ENCODE measurements at places on chromosomes 4 and X.

DNA sequence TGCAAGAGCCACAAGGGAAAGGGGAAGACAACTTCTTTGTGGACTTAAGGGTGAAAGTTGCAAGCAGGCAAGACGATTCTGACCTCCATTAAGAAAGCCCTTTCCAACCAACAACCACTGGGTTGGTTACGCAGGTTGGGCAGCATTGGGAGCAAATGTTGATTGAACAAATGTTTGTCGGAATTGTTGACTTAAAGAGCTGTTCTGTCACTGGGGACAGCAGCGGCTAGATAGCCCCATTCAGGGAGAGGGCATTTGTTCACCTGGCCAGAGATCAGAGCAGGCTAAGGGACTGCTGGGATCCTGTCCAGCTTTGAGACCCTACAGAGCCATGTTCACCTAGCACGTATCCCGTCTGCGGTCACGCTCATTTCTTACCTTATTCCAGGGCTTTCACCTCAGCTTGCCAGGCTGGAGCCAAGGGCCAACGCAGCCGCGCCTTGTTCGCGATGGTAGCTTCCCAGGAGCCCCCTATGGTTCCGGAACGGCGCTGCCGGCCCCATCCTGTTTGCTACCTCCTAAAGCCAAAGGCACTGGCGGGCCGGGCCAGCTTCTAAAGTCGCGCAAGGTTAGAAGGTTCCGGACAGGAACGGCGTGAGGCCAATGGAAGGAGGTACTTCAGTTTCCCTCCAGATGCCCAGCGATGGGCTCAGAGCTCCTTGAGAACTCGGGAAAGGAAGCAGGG is 24.6 kb downstream of the F9 start:
- DNase-seq, result peak; percentile 36

DNA sequence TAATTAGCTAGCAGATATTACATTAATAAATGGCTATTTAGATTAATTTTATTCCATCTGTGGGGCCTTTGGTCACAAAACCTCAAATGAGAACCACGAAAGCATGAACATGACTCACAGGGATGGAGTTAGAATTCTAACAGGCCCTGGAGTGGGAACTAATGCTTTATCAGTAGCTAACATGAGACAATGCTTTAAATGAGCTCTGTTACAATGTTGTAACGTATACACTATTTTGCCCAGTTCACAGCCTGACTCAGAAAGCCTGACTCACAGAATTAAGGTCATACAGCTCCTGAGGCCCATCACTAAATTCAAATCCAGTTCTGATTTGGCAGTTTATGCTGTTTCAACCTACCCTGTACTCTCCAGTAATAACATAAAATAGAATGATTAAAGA is 23.2 kb downstream of the VEGFC start:
- no peak for DNase-seq

GRCh38 chr4:155571184-155571944 is 95.3 kb upstream of the GUCY1A1 start:
- DNase-seq, result no peak

GRCh38 chr4:78345237-78345636 is 206.3 kb upstream of the ANXA3 start:
- no peak for DNase-seq

- DNase-seq, result no peak
Measured at GRCh38 chr4:143555676-143556075, 42.2 kb downstream of the SMARCA5 start.

GRCh38 chrX:53332204-53332603 is 50.8 kb upstream of the IQSEC2 start:
- no peak for DNase-seq

- peak; percentile 51 for DNase-seq
Measured at GRCh38 chr4:63728480-63729177, 680.6 kb downstream of the TECRL start.

DNA sequence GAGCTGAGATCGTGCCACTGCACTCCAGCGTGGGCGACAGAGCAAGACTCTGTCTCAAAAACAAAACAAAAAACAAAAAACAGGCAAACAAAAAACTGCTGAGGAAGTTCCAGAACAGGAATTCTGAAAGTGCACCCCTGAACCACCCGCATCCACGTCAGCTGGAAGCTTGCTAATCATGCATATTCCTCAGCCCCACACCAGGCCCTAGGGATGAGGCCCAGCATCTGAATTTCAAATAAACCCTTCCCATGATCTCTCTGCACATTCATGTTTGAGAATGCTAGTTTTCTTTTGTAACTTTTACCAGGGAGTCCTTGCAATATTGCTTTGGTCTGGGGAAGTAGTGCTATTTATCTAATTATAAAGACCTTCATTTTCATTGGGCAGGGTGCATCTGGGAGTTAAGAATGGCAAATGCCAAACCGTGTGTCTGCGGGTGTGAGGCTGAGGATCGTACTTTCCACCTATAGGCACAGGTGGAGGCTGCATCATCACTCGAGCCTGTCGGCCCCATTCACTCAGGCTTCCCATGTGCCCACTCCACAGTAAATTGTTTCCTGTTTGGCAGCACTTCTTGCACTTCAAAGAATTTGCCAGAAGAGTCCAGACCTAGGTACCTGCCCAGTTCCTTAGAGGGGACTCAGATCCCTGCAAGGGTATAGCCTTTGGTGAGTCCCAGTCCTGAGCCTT is 23.6 kb downstream of the CCKAR start:
- no peak for DNase-seq

DNA sequence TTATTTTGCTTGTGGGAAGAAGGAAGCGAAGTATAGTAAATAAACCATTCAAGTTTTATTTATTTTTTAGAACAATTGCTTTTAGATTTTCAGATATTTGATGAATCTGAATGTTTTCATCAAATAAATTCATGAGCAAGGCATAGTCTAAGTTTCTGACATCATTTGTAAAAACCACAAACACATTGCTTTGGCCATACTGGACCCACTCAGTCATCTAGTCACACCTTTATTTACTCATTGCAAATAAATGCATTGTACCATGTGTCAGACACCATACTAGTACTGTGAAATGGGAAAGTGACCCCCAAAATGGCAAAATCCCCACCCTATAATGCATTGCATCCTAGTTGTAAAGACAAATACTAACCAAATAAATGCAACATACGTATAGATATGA is 449.1 kb upstream of the SMIM31 start:
- no peak for DNase-seq

- DNase-seq, result no peak
Measured at GRCh38 chrX:24372021-24372763, 11.8 kb downstream of the SUPT20HL1 start.

DNA sequence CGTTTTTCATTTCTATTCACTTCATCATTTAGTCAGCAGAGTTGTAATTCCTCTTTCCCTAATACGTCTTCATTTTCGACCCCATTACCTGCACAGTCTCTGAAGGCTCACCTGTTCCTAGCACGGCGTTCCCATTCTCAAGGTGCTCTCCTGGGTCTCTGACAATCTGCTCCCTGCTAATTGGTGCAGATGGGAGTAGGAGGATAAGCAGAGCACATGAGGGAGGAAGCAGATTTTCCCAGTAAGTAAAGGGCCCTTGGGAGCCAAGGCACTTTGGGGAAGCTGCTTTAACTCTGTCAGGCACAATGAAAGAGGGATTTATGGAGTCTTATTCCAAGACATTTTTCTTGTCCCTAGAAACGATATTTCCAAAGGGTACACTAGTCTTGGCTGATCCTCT is 466.4 kb downstream of the STIM2 start:
- DNase-seq, result no peak

GRCh38 chr4:26786916-26787315 is 73.7 kb upstream of the STIM2 start:
- no peak for DNase-seq

DNA sequence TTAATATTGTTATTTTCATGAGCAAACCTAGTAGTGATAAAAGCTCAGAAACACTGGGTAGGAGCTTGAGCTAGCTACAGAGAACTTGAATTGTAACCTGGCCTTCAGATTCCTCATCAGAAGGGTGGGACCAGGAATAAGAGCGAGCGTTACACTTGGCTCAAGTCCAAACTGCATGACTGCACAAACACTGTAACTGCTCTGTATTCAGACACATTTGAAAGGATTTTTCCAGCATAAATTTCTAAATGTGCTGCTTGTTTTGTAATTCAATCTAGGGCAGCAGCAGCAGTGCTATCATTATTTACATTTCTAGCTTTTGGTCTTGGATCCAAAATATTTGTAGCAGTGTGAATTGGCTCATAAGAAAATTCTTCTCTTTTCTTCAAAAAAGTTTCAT is 133.0 kb upstream of the TMLHE start:
- DNase-seq, result no peak

DNA sequence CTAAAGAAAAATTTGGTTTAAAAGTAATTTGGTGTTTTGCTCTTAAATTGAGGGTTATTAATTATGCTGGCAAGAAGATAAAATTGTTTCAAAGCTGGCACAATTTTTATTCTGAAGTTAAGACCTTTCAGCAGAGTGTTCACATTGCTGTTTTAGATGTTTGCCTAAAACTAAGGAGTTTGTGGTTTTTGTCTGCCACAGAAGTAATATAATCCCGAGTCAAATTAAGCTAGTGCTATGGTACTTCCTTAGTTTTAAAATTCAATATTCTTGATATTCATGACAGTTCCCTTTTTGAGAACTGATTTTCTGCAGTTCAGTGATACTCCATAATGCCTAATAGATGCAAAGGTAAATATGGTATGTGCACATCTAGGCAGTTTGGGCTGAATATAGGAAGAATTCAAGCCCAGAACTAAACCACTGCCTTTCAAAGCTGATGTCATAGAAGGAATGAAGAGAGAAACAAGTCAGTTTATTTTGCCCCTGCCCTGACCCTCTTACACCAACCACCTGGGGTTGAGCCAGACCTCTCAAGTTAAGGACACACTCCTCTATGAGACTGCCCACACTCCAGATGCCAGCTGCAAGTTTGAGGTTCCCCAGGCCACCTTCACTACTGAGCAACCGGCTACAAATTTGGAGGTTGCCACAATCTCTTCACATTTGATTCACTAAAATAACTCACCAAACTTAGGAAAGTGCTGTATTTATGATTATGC is 32.1 kb upstream of the VEGFC start:
- no peak for DNase-seq

GRCh38 chr4:77232653-77233052 is 75.6 kb downstream of the CCNG2 start:
- DNase-seq, result no peak

DNA sequence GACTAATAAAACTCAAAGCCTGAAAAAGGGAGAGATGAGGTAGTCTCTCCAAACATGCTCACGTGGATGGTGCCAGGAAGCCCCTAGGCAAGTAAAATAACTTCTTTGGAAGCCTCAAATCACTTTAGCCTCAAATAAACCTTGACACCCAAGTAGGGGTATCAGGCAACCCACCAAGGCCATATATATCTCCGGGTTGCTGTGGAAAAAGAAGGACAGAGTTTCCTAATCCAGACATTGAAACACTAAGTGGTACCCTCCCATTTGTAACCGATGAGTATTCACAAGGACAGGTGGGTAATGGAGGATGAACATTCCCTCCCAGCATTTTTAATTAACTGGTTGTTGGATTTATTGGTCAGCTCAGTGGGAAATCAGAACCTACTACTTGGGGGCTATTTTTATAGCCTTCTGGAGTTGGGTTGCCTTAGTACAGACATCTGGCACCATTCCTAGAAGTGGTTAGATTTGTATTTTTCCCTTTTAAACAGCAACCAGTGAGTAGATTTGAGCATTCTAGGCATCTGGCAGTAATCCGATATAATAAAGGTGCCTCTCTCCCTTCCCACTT is 87.7 kb downstream of the GPC3 start:
- no peak for DNase-seq

GRCh38 chrX:132615391-132616131 is 126.7 kb upstream of the MBNL3 start:
- peak; percentile 57 for DNase-seq

DNA sequence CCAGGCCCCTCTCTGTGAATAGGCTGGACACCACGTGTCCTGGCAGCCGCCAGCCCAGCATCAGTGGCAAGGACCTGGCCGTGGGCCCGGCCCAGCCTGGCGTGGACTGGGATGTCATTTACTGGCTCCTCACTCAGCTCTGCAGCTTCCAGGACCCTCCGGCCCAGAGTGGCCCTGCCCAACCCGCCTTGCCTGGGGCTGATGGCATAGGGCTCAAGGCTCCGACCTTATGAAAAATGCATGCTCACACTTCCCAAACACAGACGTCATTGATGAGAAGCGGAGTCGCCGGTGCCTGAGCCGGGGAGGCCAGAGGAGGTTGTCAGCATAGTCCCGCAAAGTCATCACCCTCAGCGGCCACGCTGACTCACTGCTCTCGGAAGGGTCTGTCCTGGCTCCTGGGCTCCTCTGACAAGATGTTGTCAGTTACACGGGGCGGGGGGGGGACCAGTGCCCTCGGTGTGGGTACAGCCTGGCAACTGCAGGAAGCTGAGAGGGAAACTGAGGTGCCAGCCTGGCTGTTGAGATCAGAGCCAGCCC is 14.3 kb downstream of the CFAP99 start:
- DNase-seq, result peak; percentile 30

DNA sequence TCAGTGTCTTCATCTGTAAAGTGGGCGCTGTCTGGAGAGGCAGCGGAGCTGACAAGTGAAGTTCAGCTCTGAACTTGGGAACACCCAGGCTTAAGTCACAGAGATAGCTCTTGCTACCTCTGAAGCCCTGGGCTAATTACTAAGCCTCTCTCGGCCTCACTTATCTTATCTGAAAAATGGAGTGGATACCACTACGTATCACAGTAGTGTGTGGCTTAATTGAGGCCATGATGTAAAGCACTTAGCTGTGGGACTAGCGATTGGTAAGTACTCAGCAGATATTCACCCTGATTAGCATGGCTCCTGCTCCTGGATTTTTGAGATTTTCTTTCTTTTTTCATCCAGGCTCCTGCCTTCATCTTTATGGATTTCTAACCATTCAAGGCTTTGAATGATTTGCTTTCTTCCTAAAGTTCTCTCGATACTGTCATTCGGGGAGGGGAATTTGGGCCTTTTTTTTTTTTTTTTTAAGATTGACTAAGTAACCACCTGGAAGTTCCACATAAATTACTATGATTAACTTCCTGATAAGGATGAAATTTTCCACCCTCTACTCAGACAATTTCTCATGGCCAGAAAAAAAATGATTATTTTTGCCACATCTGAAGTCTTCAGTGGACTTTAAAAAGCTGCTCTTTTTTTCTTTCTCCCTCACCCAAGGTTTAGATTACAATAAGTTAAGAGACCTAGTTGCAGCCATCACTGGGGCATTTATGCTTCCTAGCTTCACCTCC is 17.1 kb downstream of the LDB2 start:
- no peak for DNase-seq

DNA sequence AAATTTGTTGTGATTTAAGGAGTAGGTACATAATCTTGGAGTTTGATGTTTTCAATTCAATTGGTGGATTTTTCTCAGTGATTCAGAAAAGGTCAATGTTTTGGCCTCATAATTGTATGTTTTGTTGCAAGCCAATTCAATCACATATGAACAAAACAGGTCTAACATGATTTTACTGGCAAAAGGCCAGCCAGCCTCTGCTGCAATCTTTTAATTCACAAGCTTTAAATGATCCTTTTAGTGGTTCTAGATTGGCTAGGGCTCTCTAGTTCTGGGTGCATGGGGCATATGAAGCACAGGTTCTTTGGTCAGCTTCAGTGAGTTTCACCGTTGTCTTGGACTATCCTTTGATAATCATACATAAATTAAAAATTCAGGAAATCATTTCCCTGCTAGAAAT is 19.2 kb upstream of the SLC6A14 start:
- DNase-seq, result no peak
